ENCODE measurements at places on chromosomes 11 and 22.

- no peak for DNase-seq
These were observed 43.9 kb downstream of the RRAS2 start for GRCh38 chr11:14315130-14315529.

DNA sequence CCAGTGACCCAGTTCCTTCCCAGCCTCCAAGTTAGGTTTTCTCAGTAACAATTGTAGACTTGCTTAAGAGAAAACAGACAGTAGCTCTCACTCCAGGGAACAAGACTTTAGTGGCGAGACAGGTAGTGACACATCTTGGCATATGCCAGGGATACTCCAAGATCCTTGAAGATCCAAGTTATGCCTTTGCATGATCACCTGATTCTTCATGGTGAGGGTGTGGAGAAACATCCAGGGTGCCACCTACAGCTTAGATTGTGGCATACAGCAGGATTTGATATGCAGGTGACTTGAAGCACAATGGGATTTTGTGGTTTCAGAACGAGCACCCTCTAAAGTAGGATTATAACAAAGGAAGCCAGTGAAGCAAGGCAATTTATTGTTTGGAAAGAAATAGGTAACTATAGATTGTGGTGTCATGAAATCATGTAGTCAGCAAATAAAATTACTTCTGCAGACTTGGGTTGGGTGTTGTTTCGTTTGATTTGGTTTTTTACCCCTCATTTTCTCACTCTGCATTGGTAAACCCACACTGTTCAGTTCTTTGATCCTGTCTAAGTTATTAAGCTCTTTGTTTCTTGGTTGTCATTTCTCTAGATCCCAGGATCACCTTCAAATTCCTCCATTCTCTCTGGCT, 9.2 kb downstream of the POU2AF3 start:
- no peak for DNase-seq

GRCh38 chr22:40203572-40203971, 25.8 kb downstream of the TNRC6B start:
- peak; percentile 39 for DNase-seq

DNA sequence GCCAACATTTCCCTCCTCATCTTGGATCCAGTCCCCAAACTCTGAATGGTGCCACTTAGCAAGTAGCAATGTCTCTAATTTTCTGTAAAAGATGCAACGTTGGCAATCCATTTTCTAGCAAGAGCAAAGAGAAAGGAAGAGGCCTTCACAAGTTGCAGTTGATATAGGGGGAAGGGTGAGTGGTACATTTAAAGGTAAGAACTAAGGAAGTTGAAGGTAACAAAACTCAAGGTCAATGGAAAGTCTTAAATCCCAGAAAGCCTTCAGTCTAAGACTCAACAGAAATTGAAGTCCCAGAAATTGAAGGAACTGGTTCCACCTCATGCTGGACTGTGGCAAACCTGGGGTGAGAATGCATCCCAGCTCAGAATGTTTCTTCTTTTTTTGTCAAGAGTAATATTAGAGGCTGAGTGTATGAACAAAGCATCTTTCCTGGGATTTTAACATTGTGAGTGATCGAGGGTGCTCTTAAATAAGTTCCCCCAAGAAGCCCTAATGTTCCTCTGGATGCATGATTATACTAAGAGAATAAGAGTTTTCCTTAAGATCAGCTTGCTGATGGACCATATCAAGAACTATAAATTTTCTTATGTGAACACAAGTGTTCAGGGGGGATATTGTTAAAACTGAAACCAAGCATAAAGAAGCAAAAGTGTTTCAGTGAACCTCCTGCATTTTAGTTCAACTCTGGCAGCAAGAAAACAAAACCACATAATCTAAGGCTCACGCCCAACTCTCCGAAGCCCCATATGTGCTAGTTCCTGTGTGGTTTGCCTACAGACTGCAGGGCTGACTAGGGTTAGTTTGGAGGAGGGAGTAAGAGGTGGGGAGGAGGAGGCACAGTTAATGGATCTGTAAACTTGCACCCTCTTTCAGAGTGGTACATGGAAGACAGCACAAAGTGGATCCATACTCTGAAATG, at the start of gene GRAP2:
GRAP2 (plus strand) TSS at position 779 of the 922 bp plus-strand sequence. CDS start 46,023 bp downstream, outside the sequence.
- DNase-seq, result no peak

DNA sequence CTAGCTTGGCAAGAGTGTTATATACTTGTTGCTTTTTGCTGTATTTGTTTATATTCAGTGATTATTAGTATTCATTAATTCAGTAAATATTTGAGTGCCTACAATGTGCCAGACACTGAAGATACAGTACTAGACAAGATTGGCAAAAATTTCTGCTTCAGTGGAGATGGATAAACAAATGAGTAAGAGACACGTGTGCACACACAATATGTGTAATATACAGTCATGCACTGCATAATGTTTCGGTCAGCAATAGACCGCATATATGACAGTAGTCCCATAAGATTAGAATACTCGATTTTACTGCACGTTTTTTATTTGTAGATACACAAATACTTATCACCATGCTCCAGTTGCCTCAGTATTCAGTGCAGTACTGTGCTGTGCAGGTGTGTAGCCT, 104.9 kb upstream of the GAL start:
- no peak for DNase-seq

GRCh38 chr11:129933262-129933661, 37.9 kb upstream of the NFRKB start:
- no peak for DNase-seq

- DNase-seq, result peak; percentile 55
These were observed 4.6 kb downstream of the PHOX2A start for GRCh38 chr11:72239313-72239848.

DNA sequence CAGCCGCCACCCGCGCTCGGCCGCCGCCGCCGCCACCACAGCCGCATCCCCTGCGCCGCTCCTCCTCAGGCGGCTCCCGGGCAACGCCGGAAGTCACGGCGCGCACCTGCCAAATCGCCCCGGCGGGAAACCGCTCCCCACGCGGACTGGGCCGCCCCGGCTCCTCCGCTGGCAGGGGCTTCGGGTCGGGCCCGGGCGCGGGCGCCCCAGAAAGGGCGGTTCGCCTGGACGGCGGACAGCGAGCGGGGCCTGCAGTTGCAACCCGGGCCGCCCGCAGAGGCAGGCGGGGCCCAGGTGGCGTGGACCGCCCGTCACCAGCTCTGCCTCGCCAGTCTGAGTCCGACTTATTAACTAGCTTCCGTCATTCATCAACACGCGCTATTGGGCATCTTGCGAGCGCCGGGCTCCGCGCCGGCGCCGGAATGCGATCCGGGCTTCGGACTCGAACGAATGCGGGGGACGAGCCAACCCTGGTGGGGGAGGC, at the start of gene HIRA:
HIRA (minus strand) TSS at position 85 of the 484 bp plus-strand sequence. CDS start 257 bp downstream, outside the sequence.
- peak; percentile 69 for DNase-seq
